NCI-H526 treated with DMSO at 0.1 percent for 48 hours (cell line): ENCODE measurements at places on chromosomes 12 and 14.

- no peak for DNase-seq
These were observed 60.4 kb upstream of the FAR2 start for GRCh38 chr12:29088611-29089219.

- no peak for DNase-seq
These were observed 125.2 kb downstream of the SLC25A47 start for GRCh38 chr14:100448376-100448775.

DNA sequence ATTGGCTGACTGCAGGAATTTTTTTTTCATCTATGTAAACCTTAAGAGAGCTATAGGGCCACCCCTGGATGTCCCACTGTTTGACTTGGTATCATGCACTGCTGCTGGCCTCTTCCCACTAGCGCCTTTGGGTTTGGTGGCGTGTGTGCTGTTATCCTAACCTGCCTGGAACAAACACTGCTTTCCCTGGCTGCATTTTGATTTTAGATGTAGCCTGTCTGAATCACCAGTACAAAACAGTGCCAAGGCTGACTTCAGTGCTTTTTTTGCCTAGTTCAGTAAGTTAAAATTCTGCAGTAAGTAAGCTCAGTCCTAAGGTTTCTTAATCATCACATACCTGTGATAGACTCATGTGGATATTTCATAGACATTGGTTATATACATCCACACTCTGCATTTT lies 99.2 kb downstream of the EML1 start:
- no peak for DNase-seq

DNA sequence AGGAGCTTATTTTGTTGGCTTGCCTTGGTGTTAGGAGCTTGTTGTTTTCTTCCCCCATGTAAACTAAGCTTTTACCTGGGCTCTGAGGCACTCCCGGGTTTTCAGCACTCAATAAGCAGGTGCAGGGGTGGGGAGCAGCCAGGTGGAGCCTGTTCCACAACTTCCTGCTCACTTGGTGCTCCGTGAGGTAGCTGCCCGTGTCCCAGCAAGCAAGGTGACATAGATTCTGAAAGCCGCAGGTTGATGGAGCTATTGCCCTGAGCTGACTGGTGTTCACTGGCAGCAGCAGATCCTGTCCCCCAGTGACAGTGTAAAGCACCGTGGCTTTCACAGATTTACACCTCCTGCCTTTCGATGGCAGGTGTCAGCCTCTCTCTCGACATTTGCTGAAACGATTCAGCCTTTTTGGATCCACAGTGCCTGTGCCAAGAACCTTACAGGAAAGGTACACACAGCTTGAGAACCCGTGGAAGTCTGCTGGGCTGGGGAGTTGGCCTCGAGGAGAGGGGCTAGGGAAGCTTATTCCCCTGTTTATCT lies 295.7 kb upstream of the FKBP4 start:
- DNase-seq: no peak

- DNase-seq: no peak
These were observed 106.6 kb upstream of the AMN1 start for GRCh38 chr12:31835276-31835882.

DNA sequence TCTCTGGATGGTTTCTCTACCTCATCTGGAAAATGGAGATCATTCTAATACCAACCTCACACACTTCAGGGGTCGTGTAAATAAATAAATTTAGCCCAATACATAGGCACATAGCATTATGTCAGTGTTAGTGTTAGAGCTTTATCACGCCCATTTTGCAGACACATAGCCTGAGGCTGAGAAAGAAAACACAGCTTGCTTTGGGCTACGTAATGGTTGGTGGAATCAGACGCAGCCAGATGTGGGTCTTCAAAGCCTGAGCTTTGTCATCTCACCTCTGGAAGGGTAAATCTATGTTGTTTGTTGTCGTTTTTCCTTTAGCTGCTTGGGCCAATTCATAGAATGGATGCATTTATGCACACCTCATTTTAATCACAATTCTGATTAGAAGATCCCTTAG lies 191.6 kb downstream of the RBM19 start:
- DNase-seq: no peak

DNA sequence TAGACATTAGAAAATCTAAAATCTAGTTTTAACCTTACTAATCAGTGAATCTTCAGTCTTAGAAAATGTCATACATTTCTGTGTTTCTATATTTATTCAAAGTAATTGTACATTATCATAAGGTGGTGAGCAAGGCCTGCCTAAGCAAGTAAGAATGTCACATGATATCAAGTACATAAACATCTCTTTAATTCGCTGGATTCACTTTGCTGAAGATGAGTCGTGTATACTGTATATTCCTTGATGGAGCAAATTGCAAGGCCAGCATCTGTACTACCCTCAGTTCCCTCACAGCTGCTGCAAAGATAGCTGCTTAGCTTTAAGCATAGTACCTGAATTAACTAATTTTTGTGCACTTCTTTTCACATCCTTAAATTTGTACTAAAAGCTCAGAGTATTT lies 8.5 kb upstream of the AK7 start:
- DNase-seq: no peak

GRCh38 chr12:63495974-63496373 lies 172.3 kb downstream of the DPY19L2 start:
- DNase-seq: no peak

DNA sequence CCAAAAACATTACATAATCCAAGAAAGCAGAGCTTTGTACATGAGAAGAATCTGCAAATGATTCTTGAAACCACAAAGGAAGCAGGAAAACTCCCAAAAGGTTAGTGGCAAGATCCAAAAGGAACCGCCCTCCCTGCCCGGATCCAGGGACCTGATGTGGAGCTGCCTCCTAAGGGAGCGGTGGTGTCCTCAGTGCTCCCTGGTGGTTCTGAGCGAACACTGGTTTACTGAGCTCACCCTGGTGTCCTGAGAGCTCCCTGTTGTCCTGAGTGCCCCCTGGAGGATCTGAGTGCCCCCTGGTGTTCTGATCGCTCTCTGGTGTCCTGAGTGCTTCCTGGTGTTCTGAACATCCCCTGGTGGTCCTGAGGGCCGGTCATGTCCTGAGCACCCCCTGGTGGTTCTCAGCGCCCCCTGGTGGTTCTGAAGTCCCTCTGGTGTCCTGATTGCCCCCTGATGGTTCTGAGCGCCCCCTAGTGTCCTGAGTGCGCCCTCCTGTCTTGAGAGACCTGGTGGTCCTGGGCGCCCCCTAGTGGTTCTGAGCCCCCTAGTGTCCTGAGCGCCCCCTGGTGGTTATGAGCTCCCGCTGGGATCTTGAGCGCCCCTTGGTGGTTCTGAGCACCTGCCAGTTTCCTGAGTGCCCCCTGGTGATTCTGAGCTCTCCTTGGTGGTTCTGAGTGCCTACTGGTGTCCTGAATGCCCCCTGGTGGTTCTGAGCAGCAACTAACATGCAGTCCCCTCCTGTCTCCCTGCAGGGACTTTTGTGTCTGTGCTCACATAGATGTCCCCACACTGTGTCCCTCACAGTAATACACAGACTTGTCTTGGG lies 891.1 kb downstream of the TMEM121 start:
- no peak for DNase-seq

- DNase-seq: no peak
These were observed 27.6 kb downstream of the MAPKAPK5 start for GRCh38 chr12:111869671-111870070.

DNA sequence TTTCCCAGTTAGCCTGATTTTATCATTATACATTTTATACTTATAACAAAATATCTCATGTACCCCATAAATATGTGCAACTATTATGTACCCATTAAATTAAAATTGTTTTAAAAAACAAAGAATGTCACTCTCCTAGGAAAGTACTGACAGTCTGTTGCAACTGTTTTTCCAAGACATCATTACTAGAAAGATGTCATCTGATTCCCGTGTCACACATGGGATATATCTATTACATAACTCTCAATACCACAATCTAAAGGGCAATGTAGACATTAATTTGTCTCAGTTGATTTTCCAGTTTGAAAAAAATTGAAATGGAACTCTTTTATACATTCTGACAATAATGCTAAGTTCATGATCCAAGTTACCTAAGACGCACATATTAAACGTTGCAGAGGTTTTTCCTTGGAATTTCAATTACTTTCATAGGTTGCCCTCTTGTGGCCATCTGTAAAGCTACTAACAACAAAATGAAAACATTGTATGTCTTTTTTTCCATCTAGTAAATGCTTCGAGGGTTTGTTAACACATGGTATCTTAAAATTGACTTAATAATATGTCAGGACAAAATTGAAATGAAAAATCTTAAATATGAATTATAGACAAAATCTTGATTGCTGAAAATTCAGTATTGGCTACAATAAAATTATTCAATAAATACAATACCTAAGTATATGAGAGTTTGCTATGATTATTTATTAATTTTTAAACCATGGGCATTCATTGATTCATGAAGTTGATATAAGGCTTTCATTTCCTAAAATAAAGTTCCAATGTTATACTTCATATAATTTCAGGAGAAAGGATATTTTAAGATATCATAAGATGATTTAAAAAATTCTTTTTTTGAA lies 131.6 kb downstream of the PPFIA2 start:
- DNase-seq: peak; percentile 18

- DNase-seq: no peak
These were observed 11.9 kb downstream of the CACNA2D4 start for GRCh38 chr12:1906579-1906978.

GRCh38 chr14:69711881-69712560 lies 54.9 kb upstream of the SRSF5 start:
- no peak for DNase-seq

GRCh38 chr12:42798811-42799438 lies 209.4 kb upstream of the PRICKLE1 start:
- DNase-seq: no peak

DNA sequence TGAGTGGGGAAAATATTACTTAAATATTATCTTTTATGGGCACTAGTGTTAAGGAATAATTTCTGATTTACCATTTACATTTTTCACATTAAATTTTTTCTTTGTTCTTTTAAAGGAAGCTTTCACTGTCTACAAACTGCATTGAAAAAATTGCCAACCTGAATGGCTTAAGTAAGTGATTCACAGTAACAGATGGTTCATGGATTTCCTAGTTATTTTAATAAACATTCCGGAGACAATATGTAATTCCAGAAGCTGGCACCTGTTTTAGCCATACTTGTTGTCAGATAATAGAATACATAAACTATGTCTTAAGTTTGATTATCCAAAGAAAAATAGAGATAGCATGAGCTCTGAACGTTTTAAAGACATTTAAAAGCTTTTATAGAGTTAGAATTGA lies 17.1 kb downstream of the DNAL1 start:
- no peak for DNase-seq

- no peak for DNase-seq
These were observed 153.6 kb downstream of the PAH start for GRCh38 chr12:102763471-102763870.

GRCh38 chr14:73616831-73617230 lies 4.5 kb downstream of the ACOT6 start:
- no peak for DNase-seq

DNA sequence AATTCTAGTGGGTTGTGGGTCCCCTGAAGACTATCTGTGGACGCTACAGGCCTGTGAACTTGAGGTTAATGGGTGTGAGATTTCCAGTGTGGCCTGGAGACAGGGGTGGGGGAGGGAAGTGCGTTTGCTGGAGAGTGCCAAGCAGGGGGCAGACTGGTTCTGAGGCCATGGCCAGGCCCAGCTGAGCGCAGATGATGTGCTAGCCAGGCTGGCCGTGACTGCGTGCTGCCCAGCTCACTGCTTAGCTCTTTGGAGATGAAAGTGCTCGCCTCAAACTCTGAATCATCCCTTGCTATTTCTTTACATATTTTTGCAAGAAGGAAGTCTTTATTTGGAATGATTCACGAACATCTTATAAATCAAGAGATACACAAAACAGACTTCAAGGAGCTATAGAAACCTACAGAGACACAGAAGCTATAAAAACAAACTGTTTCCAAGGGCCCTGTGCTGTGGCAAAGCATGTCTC lies 75.2 kb upstream of the PLEKHG3 start:
- no peak for DNase-seq

GRCh38 chr14:73833530-73834260 lies 17.9 kb upstream of the PTGR2 start:
- no peak for DNase-seq

DNA sequence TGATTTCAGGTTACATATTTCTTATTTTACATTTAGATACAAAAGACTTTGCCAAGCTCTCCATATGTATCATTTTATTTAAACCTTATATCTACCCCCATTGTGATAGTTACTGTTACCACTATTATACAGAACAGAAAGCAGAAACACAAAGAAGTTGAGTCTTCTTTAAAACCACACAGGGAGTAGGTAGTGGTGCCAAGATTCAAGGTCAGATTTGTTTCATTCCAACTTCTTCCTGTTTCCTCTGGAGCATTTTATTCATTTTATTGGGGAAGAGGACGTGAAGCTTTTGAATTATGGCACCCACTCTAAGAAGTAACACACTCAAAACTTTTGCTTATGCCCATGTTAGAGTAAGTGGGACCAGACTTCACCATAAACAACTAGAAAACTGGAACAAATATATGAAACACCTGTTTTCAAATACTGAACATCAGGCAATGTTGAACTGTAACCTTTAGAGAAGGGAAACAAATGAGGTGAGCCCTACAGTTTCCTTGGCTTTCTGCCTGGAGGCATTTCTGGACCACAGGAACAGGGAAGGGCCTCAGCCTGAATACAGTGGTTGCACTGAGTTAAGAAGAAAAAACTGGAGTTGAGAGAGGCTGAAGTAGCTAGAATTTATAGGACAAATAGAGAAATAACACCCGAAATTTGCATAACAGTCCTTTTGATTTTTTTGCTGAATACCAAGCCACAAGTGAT lies 160.4 kb upstream of the SSTR1 start:
- DNase-seq: no peak

- no peak for DNase-seq
These were observed 174.4 kb upstream of the RPH3A start for GRCh38 chr12:112617153-112617505.

- peak; percentile 11 for DNase-seq
These were observed 795 bp downstream of the SMAGP start for GRCh38 chr12:51269174-51270066.

- peak; percentile 98 for DNase-seq
These were observed 19.6 kb downstream of the MLXIP start for GRCh38 chr12:122097927-122098756.

DNA sequence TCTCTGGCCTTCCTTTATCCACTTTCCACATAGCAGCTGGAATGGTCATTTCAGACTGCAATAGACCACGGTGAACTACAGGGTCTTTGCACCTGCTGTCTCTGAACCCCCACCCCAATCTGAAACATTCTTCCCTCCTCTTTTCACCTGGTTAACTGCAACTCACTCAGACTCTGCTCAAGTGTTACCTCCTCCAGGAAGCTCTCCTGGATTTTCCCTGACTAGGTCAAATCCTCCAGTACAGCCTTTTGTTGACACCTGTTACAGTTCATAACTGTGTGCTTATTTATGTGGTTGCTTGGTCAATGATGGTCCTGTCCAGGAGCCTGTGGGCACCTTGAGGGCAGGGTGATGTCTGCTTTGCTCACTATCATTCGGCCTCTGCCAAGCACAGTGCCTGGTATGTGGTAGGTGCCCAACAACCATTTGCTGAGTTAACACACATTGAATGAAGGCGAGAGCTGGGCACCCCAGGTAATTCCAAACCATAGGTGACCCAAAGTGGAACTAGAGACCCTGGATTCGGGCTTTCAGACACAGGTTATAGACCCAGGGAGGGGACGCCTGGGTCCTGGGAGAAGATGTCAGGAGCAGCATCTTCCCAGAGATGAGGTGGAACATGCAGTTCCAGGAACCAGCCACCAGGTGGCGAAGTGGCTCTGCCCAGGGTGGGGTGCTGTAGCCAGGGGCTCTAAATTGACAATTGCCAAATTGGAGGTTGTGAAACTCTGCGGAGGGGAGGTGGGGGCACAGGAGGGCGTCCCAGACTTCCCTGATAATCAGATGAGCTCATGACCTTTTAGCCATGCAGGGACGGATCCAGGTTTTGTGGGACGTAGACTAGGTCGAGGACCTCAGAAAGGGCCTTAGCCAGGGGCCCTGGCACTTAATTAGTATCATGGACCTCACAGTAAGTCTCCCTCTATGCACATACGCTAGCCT lies 28.1 kb downstream of the TRPV4 start:
- DNase-seq: peak; percentile 9
